NCI-H1417 (cell line): ENCODE measurements at places on chromosomes 1 and 21.

DNA sequence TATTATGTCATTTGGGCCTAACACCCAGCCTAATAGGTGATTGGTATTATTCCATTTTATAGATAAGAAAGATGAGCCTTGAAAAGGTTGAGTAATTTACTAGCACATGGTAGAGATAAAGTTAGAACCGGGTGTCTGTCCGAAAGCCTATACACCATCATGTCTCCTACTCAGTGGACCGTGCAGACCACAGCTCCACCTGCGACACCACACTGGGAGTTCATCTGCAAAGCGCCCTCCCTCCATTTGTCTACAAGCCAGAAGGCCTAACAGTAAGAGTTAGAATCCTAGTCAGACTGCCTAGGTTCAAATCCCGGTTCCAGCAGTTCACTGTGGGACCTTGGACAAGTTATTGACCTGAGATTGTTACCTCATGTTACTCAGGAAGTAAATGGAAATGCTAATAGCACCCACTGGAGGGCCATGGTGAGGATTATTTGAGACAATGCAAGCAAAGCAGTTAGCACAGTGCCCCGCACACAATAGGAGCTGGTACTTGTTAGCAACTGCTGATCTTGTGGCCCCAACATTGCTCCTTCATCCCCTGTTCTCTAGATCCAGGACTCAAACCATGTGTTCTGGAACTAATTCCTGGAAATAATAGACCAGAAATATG is 20.5 kb downstream of the ARMH1 start:
- DNase-seq: no peak

DNA sequence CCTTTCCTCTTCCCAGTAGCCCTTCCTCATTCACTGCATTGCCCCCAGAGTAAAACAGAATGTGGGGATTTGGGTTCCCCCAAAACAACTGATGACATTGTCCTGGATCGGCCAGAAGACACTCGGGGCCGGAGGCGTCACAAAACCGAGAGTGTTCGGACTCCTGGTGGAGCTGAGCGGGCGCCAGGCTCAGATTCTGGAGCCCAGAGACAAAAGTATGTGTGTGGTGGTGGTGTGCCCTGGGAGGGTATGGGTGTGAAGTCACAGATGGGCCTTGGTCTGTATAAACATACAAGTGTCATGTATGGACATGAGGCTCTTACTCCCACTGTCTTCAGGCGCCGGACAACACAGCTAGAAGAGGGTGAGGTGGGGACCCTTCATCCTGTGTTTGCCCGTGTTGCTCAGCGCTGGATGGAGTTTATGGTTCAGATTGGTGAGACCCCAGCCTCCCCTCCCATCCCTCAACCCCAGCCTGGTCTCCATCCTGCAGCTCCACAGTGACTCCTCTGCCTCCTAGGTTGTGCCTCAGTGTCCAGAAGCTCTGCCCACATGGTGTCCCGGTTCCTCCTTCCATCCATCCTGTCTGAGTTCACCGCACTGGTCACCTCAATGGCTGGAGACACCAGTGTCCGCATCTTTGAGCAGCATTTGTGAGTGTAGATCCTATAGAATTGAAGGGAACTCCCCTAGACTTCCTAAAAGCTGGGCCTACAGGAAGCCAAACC is 12.4 kb downstream of the HYI start:
- DNase-seq: no peak

DNA sequence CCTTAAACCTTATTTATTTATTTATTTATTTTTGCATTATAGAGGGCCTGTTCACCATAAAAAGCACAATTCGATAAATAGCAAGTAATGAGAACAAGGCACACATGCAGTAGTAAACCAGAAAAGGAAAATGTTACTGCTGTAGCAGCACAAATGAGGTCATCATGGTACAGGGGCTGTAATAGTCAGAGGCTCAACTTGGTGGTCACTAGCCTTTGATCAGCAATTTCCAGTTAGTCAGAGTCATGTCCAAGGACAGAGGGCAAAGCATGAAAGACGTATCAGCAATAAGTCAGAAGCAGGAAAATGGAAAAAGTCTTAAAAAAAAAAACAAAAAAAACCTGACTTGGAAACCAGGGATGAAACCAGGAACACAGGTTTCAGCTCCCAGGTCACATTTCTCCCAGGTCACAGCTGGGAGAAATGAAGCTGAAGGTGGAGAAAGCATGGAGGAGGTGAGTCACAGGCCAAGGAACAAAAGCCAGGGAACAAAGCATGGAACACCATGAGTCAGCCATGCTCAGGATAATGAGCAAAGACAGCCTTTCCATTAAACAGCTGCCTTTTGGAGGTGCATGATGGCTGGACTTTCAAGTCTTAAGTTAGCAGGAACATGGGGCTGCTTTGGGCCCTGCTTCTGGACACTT is 556.3 kb downstream of the LTN1 start:
- DNase-seq: no peak

DNA sequence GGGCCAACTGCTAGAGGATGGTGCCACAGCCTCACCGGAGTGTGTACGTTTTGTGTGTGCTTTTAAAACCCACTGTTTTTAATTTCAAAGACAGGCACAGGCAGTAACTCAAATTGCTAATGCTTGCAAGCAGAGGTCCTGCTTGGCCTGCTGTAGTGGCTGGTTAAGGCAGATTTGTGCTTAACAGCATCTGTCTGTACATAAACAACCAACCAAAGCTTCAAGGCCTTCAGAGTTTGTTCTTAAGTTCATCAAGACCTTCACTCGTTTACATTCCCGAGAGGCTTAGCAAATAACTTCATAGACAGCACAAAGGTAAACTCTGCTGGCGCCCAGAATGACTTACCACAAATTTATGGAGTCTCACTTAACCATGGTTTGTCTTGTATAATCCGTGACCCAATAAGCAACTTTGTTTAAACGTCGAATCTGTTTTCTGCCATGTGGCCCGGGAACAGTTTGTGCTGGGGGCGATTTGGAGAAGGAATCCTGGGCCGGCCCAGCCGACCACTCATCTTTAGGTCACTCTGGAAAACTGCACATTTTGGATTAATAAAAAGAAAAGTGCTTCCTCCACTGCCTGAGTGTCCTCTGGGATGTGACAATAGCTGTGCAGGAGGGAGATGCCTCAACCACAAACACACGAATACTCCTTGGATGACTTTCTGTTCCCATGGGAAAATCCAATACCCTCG is 58.1 kb downstream of the CAPZB start:
- peak; percentile 19 for DNase-seq

- DNase-seq: peak; percentile 31
These were observed 2.1 kb upstream of the RD3 start for GRCh38 chr1:211493876-211494653.

- DNase-seq: no peak
These were observed 5.4 kb upstream of the PAFAH2 start for GRCh38 chr1:26003262-26003661.

DNA sequence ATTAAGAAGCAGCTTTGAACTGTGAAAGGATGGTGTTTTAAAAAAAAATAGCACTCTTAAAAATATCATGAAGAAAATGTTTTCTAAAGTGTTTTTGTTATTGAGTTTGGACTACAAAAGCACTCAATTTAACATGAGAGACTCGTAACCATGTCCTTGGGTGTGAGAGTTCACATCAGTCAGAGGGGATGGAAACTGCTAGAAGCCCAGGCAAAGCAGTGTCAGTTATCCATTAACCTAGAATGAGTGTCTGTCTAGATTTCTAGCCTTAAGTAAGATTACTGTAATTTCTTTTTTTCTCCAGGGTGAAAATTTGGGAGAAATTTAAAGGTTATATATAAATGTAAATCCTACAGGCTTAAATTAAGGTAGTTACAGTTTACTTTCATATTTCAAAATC is 31.7 kb downstream of the SLC5A9 start:
- DNase-seq: no peak

DNA sequence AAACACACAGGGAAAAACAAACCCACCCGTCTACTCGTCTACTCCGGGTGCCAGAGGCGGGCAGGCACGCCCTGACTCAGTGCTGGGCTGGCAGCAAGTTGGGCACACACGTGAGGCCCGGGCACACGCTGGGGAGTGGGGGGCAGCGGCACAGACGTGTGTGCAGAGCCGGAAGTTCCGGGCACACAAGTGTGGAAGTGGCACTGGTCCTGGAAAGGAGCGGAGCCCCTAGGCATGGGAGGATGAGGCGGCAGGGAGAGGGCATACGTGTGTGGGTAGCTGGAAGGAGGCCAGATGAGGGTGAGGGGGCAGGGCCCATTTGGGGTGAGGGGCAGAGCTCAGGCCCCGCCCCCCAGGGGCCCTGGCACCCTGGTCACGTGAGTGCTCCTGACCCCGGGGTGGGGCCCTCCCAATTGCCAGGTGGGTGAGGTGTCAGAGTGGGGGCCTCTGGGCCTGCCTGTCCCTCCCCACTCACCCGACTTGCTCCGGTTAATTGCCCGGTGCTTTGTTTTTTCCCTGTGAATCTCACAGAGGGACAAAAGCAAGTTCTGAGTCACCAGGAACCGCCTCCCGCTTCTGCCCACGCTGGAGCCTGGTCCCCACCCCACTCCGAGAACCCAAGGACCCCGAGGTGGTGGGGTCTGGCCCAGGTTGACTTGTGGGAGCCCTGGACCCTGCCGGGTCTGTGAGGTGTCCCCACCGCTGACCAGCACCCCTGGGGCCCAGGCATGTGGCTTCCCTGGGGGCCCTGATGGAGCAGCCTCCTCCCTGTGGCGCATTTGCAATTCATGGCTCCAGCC is 104.8 kb upstream of the CASZ1 start:
- peak; percentile 91 for DNase-seq

GRCh38 chr1:30768830-30769718 is 11.5 kb upstream of the LAPTM5 start:
- no peak for DNase-seq

GRCh38 chr1:7299329-7299799 is 471.7 kb upstream of the VAMP3 start:
- DNase-seq: no peak

DNA sequence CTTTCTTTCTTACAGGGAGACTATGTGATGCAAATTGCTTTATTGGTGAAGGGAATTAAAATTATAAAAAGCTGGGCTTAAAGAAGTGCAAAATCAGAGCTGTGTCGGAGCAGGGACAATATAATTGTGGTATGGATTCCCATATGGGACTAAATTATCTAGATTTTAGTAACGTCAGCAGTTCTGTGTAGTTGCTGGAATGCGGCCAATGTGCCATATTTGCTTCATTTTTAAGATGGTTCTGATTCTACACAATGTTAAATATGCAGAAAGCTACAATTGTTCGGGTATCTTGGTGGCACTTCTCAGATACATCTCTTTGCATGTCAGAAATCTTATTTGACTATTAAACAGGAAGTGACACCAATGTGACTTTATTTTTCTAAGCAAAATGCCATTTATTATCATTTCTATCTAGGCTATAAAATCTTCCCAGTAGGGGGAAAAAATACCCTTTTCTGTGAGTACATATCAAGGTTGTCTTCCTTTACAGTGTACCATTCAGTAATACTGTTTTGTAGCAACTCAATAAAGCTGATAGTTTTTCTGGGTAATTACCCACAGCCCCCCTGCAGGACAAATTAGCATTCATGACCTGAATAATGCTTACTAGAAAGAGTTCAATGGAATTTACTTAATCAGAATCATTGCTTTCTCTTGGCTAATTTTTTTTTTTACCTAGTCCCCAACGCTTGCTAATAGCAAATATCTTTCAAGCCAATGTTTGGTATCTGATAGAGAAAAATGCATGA is 288.3 kb upstream of the ADGRL2 start:
- DNase-seq: no peak

- no peak for DNase-seq
These were observed 362.0 kb downstream of the ADGRL2 start for GRCh38 chr1:82162486-82163420.

DNA sequence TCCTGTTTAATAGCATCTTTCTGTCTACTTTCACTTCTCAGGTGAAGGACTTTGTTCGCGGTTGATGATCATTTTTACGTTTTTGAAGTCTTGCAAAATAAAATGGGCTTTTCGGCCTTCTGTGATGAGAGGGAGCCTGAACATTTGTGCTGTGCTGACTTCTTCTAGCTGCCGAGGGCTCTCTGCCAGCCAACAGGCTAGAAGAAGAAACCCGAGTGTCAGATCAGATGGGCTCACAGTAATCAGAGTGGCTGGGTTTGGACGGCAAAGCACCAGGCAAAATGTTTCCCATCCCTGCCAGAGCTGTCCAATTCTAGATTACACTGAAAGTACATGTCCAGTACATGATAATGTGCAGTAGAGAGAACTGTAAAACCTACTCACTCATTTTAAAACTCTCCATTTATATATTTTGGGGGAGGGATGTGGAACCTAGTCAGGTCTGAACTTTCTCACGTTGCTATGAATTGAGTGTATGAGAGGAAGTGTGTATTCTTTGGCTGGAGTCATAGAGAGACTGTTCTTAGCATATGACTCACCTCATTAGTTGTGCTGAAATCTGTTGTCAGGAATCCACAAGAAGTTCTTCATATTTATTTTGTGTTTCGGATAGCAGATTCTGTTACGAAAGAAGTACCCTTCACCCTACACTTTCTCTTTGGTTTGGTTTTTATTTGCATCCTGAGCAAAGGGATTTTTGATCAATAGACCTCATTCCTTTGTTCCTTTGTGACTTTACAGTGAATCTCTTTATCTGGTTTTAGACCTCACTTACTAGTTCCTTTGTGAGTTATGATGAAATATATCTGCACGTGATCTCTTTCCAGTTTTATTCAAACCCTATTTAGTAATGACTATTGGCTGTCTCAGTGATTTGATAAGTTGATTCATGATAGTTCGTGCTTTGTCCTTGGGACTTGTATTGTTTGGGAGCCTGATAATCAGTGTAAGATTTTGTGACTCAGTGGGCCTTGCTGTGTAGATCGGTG is 4.8 kb downstream of the ATP1A1 start:
- DNase-seq: no peak

- no peak for DNase-seq
These were observed 33.3 kb upstream of the PGBD5 start for GRCh38 chr1:230459465-230459864.

- DNase-seq: no peak
These were observed 14.3 kb downstream of the PFKL start for GRCh38 chr21:44314128-44314527.

- DNase-seq: no peak
These were observed 167.1 kb downstream of the ATP6V1G3 start for GRCh38 chr1:198373376-198373775.

GRCh38 chr1:20399196-20399595 is 86.8 kb downstream of the CAMK2N1 start:
- DNase-seq: no peak

GRCh38 chr1:98709906-98710305 is 48.4 kb downstream of the SNX7 start:
- no peak for DNase-seq

DNA sequence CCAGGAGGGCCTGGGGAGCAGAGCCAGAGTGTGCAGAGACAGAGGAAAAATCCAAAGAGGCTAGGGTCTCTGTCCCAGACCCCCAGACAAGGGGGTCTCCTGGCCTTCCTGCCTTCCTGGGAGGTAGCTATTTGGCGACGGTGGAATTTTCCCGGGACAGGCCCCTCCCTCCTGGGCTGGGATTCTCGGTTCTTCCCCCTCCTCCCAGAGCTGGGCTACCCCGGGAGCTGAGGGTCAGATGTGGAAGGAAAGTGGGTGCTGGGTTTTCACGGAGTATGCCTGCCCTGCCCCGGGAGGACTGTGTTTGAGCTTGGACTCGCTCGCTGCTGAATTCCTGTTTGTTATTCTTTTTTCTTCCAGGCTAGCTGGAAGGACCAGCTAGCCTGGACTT is 759 bp downstream of the AMPD2 start:
- peak; percentile 58 for DNase-seq

GRCh38 chr1:1600861-1601563 is 1.1 kb upstream of the FNDC10 start:
- no peak for DNase-seq
